ENCODE measurements at places on chromosomes 1 and 21. TPM values are rescaled to one million over a fixed set of nuclear protein-coding genes. Genes with fewer than 3 reads are reported as not detected.

The MYBPH gene
- polyA plus RNA-seq, result not detected

The WNT2B gene
- polyA plus RNA-seq, result 3.6 TPM

The TMEM51 gene
- polyA plus RNA-seq, result 44.4 TPM

The BARHL2 gene
- not detected for polyA plus RNA-seq

The FCMR gene
- polyA plus RNA-seq, result 1.1 TPM

The SPRR1A gene
- not detected for polyA plus RNA-seq

The BEST4 gene
- 33.0 TPM for polyA plus RNA-seq

The KRTAP12-2 gene
- not detected for polyA plus RNA-seq

The RHD gene
- polyA plus RNA-seq, result not detected

The FABP3 gene
- polyA plus RNA-seq, result 63.8 TPM

The PDIK1L gene
- 3.2 TPM for polyA plus RNA-seq

All from small intestine (tissue), 16 donors.